ENCODE measurements at places on chromosomes 7 and 10. TPM values are rescaled to one million over a fixed set of nuclear protein-coding genes. Genes with fewer than 3 reads are reported as not detected.

The UCN3 gene
- total RNA-seq = not detected

The MACC1 gene
- total RNA-seq = 0.22 TPM

The LDB3 gene
- total RNA-seq = 0.05 TPM

The EPO gene
- not detected for total RNA-seq
